ENCODE measurements at places on chromosomes 16 and 17. TPM values are rescaled to one million over a fixed set of nuclear protein-coding genes. Genes with fewer than 3 reads are reported as not detected.

DNA sequence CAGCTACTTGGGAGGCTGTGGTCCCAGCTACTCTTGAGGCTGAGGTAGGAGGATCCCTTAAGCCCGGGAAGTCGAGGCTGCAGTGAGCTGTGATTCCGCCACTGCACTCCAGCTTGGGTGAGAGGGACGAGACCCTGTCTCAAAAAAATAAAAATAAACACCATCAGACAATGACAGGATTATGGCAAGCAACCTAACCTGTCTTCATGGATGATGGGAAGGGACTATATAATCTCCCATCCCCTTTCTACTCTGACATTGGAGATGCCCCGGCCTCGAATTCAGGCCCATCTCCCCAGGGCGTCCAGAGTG is 893 bp downstream of the TRIM25 start:
- DNase-seq, result no peak

- no peak for DNase-seq
These were observed 1012.4 kb downstream of the KCNJ18 start for GRCh38 chr17:22704674-22705073.

- no peak for DNase-seq
These were observed 64.2 kb upstream of the WSCD1 start for GRCh38 chr17:6005939-6006338.

DNA sequence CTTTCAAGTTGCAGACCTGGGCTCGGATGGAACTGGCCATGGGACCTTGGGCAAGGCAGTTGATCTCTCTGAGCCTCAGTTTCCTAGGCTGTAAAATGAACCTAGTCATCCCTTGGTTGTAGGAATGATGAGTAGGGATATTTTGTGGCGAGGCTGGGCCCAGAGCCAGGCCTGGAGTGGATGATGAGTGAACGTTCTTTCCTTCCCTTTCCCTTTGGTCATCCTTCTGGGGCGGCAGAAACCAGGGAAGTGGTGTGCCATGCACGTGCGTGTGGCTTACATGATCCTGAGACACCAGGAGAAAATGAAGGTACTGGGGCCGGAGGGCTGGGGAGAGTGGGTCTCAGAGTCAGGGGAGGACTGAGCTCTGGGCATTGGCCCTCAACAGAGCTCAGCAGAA is 8.4 kb downstream of the FBRS start:
- no peak for DNase-seq

DNA sequence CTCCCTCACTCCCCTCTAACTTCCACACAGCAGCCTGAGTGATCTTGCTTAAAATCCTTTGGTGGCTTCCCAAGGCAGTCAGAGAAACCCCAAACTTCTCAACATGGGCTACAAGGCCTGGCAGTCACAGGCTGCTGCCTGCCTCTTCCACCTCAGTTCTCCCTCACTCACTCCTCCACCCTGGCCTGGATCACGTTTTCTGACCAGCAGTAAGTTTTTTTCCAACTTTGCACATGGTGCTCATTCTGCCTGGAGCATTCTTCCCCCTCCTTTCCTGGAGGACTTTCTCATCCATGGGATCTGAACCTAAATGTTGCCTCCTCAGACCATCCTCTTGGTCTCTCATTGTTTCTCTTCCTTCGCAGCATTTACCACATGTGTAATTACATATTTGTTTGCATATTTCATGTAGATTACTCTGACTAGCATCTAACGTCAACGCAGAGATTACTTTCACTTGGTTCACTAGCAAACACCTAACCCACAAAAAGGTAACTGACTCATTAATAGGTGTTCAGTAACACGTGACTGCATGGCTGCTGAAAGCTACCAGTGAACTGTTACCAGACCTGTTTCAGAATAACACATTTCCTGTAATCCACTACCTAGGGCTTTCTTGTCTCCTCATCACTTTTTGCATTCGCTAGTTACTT is 17.1 kb downstream of the GNA13 start:
- no peak for DNase-seq

CACNG3 gene
- total RNA-seq, result not detected

GAS7 gene
- total RNA-seq, result 44.2 TPM

All from activated B cell treated with CpG ODN at 0.5 μM for 24 hours (primary cell).